EL (cell line): ENCODE measurements at places on chromosomes 4 and X.

GRCh38 chr4:107255596-107255995 lies 219.5 kb upstream of the DKK2 start:
- DNase-seq: peak; percentile 33

DNA sequence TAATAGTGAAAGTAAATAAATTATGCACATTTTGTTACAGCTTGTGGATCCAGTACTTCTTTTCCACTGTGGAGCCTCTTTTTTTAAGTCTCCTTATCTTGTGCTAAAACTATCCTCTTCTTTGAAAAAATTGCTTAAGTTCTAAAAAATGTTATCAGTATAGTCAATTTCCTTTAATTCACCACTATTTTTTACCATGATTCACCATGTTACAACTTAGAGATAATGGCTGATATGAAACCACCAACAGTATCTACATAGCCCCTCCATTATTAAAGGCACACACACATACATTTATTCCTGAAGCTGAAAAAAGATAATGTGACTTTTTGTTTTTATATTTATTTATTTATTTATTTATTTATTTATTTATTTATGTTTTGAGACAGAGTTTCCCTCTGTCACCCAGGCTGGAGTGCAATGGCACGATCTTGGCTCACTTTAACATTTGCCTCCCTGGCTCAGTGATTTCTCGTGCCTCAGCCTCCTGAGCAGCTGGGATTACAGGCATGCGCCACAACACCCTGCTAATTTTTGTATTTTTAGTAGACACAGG lies 243.2 kb downstream of the SPOCK3 start:
- DNase-seq: no peak

DNA sequence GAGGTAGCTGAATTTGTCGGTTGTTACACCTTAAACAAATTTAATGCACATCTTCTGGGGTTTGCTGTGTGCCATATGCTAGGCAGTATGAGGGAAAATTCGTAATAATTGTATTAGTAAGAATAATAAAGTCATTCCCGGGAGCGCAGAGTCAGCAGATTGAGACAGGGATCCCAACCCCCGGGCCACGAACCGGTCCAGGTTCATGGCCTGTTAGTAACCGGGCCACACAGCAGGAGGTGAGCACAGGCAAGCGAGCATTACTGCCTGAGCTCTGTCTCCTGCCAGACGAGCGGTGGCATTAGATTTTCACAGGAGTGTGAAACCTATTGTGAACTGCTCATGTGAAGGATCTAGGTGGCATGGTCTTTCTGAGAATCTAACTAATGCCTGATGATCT lies 114.9 kb downstream of the PCDH7 start:
- no peak for DNase-seq

DNA sequence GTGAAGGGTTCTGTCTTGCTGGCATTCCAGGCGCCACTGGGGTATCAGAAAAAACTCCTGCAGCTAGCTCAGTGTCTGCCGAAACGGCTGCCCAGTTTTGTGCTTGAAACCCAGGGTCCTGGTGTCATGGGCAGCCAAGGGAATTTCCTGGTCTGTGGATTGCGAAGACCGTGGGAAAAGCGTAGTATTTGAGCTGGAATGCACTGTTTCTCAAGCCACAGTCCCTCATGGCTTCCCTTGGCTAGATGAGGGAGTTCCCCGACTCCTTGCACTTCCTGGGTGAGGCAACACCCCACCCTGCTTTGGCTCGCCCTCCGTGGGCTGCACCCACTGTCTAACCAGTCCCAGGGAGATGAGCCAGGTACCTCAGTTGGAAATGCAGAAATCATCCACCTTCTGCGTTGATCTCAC lies 40.1 kb downstream of the NOP14 start:
- DNase-seq: peak; percentile 34

DNA sequence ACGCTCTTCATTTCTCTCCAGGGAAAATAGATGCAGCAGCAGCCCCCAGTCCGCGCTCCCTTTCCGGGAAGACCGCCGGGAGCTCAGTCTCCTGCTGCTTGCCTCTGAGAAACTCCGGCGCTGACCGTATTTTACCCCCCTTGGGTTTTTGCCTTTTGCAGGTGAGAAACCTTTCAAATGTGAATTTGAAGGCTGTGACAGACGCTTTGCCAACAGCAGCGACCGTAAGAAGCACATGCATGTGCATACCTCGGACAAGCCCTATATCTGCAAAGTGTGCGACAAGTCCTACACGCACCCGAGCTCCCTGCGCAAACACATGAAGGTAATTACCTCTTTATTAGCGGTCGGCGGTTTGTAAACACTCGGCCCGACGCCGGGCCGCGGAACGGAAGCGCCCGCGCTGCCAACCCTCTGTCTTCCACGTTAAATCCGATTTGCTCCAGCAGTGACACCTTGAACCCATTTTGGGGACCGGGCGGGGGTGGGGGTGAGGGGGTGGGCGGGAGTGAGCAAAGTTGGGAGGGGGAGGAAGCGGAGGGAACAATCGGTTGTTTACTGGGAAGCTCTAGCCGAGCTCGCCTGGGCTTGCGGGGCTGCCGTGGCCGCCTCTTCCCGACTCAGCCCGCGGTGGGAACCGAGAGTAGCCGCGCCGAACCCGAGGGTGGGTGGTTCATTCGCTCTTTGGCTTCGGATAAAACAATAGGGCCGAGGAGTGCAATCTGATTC lies 3.0 kb downstream of the ZIC3 start:
- no peak for DNase-seq

DNA sequence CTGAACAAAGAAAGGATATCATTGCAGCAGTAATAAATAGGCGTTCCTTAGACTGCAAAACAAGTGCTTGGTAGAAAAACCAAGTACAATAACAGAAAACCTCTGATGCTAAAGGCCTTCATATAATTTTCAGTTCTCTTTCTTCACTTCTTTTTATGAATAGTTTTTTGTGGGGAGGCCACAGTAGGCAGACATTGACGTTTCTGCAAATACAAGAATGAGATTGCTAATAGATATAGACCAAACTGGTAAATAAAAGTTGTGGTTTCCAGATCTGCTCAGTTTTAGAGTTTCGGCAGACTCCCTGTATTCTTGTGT lies 57.0 kb upstream of the RAP1GDS1 start:
- DNase-seq: no peak

- DNase-seq: peak; percentile 58
Observed at GRCh38 chr4:73653695-73654106, 33.5 kb upstream of the RASSF6 start.

DNA sequence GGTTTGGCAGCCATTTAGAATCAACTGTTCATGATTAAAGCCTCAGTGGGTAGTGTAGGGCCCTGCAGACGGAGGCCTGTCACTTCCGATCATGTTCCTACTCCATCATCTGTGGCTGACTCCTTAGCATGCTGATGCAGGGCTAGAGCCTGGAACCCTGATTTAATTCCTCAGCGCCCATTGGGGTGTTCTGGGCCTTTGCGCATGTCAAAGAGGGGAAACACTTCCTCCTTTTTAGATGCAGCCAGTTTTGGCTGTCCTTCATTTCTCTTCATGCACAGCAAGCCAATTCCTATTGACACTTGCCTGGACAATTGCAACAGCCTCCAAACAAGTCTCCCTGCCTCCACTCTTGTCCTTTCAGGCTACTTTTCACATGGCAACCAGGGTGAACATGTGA lies 51.9 kb upstream of the MAGEA4 start:
- DNase-seq: no peak

DNA sequence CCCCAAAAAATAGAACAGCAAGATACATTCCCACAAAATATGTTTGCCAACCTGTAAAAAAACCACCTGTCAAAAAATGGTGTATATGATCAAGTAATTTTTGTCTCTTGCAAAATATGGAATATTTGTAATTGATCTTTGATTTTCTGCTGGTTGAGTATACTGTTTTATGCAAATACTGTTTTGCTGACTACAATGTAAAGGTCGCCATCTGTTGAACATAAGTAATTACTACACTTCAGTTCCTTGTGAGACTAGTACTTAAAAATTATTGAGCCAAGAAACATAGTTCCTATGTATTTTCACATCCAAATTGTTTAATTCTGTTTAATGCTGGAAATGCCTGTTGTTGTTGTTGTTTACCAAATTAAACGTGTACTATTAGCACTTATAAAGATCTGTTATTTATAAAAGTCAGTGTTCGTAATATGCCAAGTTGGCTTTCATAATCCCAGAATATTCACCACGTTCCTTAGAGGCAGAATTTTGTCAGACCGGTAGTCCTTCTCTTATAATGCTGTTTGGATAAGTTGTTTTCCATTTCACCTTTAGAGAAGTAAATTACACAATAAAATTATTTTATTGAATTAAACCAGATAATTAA lies 144.2 kb downstream of the PDLIM5 start:
- peak; percentile 52 for DNase-seq

GRCh38 chr4:128686032-128686465 lies 123.5 kb upstream of the JADE1 start:
- DNase-seq: no peak

DNA sequence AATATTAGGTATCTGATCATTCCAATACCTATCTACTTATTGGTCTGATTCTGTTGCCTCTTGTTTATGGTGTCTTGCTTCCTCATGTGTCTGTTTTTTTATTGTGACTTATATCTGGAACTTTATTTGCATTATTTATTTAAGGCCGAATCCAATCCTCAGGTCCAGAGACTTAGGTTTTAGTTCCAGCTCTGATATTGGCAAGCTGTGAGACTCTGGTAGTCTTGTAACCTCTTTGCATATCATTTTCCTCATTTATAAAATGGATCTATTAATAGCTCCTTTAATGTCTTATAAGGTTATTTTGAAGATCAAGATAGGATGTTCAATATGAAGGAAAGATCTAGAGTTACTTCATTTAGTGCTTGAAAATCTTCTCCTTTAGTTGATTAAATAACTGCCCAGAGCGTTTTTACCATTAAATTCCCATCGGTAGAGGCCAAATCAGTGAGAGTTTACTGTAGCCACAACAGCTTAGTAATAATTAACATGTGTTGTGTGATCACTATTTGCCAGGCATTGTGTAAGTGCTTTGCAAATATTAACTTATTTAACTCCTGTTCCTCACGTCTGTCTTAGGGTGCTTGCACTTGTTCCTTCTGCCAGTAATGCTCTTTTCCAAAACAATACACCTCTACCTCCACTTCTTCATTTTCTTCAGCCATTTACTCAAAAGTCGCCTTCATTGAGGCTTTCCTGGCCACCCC lies 82.2 kb downstream of the CC2D2A start:
- DNase-seq: no peak

- peak; percentile 47 for DNase-seq
Observed at GRCh38 chr4:107719207-107719921, 670 bp downstream of the PAPSS1 start.

- DNase-seq: no peak
Observed at GRCh38 chr4:181835348-181835747, 407.9 kb upstream of the TENM3 start.

GRCh38 chr4:9866931-9867330 lies 85.5 kb downstream of the DRD5 start:
- no peak for DNase-seq

DNA sequence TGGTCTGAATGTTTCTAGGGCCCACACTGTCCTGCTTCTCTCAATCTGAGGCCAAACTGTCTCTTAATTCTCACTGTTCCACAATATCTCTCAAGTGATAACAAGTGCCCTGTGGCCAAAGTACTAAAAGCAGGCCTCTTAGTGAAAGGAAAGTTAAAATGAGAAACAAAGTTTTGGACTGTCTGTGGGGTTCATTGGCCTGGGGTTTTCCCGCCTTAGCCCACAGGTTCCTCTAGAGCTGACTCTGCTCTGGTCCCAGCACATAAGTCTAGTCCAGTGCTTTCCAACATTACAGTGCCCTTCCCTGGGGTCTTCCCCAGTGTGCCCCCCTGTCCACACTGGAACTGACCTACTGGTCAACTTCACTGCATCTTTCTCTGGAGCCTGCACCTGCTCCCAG lies 6.3 kb downstream of the MAGEB1 start:
- DNase-seq: no peak

GRCh38 chr4:76856243-76857073 lies 41.5 kb downstream of the SOWAHB start:
- DNase-seq: peak; percentile 44

- DNase-seq: peak; percentile 23
Observed at GRCh38 chr4:186201535-186202230, 10.3 kb downstream of the CYP4V2 start.

GRCh38 chrX:129403974-129404669 lies 119.2 kb downstream of the SMARCA1 start:
- no peak for DNase-seq
